ENCODE measurements at places on chromosomes 16 and 17. TPM values are rescaled to one million over a fixed set of nuclear protein-coding genes. Genes with fewer than 3 reads are reported as not detected.

CLEC18B gene
- total RNA-seq = 5.3 TPM

NEUROD2 gene
- not detected for total RNA-seq

GRCh38 chr17:73343168-73343634 lies 31.4 kb upstream of the CDC42EP4 start:
- peak; percentile 99 for DNase-seq

DNA sequence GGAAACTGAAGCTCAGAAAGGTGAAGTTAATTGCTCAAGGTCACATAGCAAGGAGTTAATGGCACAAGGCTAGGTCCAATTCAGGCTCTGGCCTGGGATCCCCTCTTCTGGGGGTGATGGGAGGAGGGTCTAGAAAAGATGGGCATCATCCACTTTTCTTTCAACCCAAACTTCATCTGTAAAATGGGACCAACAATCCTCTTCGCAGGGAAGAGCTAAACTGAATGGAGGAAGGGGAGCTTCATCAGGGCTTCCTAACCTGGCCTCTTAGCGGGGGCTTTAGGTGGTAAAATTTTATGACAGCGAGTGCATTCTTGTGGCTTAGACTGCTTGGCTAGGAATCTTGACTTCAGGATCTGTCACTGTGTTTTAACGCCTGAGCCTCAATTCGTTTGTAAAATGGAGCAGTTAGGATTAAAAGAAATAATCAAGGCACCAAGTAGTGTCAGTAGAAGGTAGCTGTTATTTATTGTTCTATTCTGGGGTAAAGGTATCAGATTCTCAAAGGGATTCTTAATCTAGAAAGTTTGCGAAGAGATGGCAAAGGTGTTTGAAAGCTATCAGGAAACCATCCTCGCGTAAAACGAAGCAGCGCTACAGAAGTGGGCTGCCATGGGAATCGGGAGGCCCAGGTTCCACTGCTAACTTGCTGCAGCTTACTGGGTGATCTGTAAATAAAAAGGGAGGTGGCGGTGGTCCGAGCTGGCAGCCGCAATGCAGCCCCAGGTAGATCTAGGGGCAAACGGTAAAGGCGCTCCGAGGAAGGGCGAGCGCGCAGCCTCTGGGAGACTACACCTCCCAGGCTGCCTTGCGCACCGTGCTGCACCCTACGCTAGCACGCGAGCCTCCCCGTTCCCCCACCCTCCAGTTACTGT lies 1.5 kb upstream of the SRCAP start:
- DNase-seq = no peak

DNA sequence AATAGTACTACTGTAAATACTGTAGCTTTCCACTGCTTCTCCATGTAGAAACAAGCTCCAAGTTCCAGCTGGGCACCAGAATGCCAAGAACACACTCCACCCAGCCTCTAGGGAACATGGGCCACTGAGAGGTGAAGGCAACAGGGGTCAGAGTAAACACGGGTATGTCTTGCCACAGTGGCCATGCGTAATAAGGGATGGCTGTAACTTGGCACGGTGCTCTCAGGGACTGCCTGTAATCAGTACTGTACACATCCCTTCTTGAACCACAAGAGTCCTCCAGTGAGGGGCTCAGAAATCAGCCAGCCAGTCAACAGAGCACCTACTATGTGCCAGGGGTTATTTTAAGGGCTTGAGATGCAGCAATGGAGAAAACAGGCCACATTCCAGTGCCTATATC lies 10.8 kb downstream of the LRRC59 start:
- DNase-seq = no peak

DNA sequence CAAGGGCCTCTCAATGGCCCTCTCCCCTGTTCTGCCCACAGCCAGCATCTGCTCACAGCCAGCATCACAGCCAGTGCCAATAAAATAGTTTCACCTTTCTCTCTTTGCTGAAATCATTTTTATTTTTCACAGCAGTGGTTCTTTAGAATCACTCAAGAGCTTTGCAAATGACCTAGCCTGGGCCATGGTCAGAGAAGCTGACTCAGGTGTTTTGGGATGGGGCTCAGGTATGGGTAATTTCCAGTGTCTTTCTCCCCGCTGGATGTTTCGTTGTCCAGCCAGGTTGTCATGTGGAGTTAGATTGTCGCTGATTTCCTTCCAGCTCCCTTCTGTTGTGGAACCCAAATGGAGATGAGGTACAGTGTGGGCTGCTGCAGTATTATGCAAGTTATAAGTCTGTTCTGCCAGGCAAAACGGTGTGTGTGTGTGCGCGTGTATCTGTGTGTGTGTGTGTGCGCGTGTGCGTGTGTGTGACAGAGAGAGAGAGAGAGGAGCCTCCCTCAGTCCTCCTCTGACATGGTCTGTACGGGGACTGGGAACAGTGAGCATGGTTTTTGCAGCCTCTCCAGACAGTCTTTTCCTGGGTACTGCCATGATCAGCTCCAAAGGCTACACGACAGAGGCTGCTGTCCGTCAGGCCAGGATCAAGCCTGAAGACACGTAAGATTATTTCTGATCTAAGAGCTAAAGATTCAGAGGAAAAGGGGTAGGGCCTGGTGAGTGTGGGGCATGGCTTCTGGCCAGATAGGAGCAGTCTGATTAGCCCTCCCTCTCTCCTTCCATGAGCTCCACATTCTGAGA lies 1.4 kb upstream of the PMP22 start:
- DNase-seq = no peak

DNA sequence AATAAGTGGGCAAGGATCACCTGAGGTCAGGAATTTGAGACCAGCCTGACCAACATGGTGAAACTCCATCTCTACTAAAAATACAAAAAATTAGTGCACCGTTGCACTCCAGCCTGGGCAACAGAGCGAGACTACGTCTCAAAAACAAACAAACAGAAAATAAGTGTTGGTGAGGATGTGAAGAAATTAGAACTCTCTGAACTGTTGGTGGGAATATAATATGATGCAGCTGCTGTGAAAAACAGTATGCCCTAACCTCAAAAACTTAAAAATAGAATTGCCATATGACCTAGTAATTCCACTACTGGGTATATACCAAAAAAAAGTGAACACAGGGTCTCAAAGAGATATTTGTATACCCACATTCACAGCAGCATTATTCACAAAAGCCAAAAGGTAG lies 26.1 kb downstream of the GLG1 start:
- peak; percentile 17 for DNase-seq
